ENCODE measurements at places on chromosomes 16 and 17.

GRCh38 chr16:79092846-79093245 is 507.7 kb downstream of the MAF start:
- no peak for DNase-seq

- no peak for DNase-seq
Measured at GRCh38 chr17:30199600-30199999, 35.9 kb downstream of the SLC6A4 start.

DNA sequence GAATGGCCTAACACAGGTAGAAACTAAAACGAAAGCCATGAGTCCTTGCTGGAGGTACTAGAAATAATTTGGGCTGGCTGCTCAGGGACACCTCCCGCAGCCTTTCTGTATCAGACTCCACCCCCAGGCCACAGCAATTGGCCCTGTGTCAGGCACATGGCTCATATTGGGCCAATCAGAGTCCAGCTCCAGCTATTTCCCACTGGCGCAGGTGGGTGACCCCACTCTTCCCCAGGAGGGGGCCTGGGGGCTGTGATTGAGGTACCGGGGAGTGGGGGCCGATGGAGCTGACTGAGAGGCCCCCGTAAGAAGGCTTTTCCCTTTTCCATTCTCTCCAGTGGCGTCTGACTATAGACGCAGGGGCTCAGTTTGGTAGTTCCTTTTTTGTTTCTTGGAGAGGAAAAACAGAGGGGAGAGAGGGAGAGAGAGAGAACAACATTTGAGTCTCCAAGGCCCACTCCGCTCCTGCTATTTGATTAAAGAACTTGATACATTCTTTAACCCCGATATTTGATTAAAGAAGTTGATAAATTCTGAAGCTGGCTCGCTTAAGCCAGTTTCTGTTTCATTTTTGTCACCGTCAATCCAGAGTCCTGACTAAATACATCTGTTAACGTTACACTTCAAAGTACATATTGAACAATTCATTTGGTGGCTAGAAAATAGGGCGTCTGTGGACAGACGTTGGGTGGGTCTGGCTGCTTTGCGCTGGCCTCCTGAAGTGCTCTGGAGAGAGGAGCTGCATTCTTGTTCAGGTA is 26.3 kb downstream of the FOXL1 start:
- peak; percentile 64 for DNase-seq

- DNase-seq: peak; percentile 68
Measured at GRCh38 chr17:78970834-78971755, 8.6 kb downstream of the LGALS3BP start.

DNA sequence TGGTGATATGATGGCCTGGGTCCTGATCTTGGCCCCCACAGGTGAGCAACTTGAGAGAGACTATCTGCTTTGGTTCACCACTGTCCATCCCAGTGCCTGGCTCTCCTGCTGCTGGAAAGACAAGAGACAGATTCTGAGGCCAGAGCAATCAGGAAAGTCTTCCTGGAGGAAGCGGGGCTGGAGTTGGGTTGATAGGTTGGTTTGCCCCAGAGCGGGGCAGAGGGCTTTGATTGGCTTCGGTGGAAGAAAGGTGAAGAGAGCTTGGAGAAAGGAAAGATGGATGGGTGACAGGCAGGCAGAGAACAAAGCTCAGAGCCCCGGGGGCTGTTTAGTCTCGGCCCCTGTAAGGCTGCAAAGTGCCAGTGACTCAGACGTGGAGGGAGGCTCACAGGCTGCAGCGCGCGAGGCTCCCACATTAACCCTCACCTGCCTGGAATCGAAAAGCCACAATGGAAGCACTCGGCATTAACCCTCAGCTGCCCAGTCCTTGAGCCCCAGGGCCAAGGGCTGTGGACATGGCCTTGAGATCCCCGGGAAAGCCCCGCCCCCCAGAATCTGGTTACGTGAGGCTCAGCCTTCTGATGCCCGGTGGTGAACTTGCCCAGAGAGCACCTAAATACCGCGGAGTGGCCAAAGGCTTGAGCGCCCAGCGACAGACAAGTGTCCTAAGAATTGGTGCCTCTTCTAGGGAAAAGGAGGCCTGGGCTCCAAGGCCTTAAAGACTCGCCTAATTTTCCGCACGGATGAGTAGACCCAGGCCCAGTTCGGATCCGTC is 996 bp upstream of the CPNE2 start:
- no peak for DNase-seq

GRCh38 chr17:45800816-45801215 is 16.7 kb downstream of the CRHR1 start:
- no peak for DNase-seq

- DNase-seq: no peak
Measured at GRCh38 chr16:50400312-50400966, 31.7 kb upstream of the BRD7 start.

GRCh38 chr17:48055531-48056245 is 7.5 kb downstream of the NFE2L1 start:
- DNase-seq: no peak

DNA sequence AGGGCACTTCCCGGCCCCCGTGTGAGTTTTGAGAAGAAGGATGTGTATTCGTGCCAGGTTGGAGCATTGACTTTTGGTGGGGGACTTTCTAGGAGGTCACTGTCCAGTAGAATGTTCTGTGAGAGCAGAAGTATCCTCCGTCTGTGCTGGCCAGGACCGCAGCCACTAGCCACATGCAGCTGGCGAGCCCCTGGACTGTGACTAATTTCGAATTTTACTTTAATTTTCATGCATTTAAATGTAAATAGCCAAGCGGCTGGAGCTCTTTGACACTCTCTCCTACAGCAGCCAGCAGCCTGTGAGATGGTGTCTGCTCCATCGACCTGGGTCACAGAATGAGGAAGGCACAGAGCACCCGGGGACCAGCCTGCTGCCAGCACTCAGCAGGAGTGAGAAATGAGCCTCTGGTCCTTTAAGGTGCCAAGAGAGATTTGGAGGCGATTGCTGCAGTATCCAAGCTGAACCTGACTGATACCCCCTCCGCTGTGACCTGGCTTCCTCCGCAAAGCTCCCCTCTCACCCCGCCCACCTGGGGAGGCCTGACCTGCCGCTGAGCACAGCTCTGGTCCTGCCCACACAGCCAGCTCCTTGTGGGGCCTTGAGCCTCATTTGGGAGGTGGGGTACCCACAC is 7.8 kb downstream of the ATP2A3 start:
- DNase-seq: no peak

DNA sequence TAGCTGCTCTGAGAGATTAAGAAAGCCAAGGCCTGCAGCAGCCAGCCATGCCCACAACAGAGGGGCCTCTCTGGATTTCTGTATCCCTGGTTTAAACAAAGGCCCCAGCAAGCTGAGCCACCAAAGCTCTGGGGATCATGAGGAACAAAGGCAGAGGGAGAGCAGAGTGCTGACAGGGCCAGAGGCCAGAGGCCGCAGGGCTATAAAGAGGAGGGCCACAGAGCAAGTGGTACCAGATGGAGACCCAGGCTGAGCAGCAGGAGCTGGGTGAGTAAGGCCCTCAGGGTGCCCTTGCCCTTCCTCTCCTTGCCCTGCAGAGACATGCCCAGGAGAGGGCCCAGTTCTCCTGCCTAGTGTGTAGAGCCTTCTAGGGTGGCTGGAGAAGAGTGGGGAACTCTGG is at the start of gene CRYBA1:
Gene CRYBA1 (plus strand): TSS at position 232 of the 400 bp plus-strand sequence. CDS start 5 bp downstream, at position 237.
- no peak for DNase-seq

- no peak for DNase-seq
Measured at GRCh38 chr17:63165400-63165799, 199.4 kb downstream of the TANC2 start.

DNA sequence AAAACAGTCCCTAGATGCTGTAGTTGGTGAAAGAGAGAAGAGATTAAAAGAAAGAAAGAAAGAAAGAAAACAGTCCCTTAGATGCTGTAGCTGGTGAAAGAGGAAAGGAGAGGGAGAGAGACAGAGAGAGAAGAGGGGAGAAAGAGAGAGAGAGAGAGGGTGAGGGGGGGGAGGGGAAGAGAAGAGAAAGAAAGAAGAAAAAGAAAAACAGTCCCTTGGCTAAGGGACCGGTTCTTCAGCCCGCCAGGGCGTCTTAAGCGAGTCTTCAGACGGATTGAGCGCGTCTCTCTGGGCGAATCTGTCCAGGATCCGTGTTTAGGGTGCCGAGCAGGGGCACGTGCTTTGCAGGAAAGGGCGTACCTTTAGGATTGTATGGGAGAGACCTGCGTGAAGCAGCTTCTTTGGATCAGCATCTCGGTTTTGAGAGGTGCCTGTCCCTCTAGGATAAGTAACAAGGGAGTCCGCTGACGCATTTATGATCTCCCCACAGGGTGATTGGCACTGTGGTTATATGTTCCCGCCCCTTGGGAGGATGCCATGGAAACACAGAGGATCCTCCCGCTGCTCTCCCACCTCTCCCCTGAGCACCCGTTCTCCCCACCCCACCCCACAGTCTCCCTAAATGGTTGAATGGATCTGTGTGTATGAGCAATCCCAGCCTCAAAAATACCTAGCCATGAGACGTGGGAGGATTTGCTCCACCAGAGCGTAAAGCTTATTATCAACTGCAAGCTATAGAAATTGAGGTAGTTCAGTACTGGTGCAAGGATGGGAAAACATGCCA is 16.7 kb downstream of the GNGT2 start:
- DNase-seq: peak; percentile 45

DNA sequence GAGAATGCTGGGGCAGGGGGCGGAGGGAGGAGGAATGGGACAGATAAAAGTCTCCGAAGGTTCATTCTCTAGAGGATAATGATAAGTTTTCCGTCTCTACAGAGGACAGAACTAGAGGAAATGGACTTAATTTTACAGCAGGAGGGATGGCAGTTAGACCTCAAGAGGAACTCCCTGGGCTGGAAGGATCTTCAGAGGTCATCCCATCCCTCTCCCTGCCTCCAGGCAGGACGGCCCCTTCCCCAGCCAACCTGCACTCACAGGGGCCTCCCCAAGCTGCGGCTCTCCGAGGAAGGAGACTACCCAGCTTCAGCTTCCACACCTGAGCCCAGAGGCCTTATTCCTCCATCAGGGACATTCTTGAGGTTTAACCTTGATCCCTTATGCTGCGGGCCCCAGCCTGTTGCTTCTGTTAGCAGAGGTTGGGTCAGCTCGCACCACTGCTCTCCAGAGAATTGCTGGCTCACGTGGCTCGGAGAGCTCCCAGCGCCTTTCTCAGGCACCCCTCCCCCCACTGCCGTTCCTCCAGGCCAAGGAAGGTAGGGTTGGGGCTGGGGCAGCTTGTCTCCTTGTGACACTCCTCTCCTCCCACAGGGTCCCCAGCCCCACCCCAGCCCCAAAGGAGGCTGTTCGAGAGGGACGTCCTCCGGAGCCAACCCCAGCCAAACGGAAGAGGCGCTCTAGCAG is 8.5 kb downstream of the ELOB start:
- no peak for DNase-seq

DNA sequence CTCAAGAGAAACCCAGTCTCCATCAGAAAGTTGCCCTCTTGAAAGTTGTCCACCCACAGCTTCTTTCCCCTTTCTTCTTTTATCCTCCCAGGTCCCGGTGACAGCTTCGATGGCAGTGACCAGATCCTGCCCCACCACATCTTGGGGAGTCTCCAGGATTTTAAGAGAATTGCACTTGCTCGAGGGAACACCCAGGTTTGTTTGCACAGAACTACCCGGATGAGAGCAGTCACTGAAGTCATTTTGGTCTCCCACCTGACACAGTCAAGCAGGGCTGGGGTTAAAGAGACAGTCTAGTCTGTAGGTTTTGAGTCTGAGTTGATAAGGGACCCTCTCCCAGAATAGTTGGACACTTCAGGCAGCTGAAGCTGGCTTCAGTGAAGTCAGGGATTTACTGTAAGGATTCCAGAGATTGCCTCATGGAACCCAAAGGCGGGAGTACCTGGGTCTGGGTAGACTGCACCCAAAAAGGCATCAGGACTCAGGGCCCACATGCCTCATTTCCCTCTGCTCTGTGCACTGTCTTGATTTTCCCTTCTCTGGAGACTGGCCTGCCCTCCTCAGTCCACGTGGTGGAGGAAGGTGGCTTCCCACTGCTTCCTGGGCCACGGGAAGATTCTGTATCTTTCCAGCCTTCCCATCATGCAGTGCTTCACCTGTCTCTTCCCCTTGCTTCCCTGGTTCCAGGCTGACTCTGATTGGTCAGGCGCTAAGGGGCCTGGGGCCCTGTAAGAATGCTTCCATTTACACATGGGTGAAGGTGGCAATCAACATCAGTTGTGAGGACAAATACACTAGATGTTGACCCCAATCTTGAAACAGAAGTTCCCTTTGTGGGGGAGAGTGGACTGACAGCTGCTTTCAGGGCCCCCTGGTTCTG is 9.5 kb downstream of the MYCBPAP start:
- no peak for DNase-seq

DNA sequence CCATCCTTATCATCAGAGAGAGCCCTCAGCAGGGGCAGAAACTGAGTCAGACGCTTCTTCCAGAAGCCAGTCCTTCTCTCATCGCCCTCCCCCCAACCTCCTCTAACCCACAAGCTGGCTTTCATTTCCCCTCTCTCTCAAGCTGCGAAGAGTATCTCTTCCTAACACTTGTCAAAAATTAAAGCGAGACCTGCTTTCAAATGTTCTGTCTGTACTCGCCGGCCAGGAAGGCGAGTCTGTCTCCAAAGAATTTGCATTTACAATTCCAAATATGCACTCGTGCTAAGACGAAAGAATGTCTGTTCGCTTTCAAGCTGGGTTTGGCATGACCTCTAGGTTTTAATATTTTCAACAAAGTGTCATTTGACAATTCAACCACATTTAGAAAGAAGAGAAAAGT is 140.4 kb downstream of the RGS9 start:
- no peak for DNase-seq

DNA sequence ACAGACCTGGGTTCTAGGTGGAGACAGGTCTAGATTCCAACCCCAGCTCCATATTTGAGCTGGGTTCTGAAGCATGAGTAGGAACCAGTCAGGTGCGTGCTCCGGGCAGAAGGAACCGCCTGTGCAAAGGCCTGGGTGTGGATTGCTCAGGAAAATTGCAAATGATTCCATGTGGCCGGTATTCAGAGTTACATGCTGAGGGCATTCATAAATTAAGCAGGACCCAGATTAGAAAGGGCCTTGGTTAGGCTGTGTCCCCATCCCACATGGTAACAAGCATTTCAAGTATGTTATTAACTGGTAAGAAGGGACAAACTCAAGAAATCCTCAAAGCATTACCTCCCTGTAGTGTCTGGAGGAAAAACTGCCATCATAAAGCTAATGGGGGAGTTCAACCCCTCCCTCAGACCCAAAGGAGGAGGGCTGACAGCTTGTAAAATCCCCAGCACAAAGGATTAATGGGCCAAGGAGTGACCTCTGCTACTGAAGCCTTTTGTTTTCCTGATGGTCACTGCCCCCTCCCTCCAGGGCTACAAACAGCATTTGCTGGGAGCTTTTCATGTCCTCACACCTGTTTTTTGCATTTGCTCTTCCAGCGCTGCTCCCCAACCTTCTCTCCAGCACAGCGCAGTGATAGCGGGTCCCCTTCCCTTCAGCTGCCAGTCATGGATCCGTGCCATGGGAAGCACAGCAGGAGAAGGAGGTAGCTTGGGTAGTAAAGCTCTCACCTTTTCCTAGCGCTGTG is 218.0 kb downstream of the C16orf95 start:
- no peak for DNase-seq

DNA sequence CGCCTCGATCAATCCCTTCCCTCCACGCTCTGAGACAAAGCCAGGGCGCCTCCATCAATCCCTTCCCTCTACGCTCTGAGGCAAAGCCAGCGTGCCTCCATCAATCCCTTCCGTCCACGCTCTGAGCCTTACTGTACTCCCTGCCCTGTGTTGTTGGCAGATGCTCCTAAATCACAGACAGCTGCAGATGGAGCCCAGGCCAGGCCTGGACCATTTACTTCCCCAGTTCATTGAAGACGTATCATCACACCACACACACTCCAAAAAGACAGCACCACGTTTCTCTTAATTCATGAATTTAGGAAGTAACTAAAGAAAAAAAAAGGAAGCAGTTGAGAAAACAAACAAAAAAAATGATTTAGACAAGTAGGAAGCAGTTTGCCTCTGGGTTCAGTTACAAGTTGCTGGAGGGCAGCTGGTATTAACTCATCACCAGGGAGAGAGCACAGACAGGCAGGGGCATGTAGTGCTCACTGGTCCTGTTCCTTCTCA is 7.4 kb upstream of the CD300LD start:
- DNase-seq: peak; percentile 31
